ENCODE measurements at places on chromosomes 2 and 18.

GRCh38 chr2:119311371-119311770, 55.3 kb downstream of the C2orf76 start:
- no peak for DNase-seq

DNA sequence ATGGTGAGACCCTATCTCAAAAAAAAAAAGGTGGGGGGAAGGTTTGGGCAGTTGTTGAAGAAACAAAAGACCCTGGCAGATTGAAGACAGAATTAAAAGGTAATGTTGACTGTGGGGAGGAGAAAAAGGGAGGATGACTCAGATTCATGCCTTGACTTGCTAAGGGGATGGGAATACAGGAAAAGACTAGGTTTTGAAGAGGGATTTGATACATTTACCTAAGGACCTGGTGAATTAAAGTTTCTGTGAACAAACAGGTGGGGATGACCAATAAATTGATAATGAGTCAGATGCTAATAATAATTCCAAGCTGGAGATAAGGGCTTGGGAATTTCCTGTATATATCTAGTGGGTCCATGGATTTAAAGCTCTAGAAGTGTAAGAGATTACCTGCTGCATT, 27.6 kb downstream of the TTR start:
- no peak for DNase-seq

DNA sequence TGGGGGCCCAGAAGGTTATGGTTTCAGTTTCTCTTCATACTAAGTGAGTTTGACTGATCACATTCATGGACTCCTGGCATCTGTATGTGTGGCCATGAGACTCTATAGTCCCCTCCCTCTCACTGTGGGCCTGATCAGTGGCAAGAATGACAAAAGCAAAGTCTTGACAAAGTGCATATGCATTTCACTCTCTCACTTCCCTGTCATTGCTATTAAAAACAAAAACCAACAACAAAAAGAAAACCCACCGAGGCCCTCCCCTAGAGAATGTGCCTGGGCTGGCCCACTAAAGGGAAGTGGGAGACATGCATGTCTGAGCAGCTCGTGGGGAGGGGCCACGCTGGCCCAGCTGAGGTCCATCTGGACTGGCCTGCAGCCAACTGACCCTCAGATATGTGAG, 600.1 kb upstream of the RAB6C start:
- no peak for DNase-seq

GRCh38 chr2:136019825-136020224, 34.4 kb upstream of the DARS1 start:
- no peak for DNase-seq

DNA sequence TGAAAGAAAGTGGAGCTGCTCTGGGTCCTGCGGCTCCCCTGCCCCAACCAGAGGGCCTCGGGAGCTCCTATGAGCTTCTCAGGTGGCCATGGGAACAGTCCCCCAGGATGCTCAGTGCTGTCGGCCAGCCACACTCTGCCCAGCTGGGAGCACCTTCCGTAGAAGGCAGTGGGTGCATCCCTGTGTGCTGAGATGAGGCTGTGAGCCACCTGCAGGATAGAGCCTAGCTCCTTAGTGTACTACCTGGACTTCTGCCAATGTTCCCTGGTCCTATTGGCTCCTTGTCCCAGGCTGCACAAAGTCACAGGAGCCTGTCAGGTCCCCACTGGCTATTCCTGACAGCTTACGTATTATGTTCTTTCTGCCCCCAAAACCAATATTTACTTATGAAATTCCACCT, 16.1 kb downstream of the PRELID3A start:
- no peak for DNase-seq

DNA sequence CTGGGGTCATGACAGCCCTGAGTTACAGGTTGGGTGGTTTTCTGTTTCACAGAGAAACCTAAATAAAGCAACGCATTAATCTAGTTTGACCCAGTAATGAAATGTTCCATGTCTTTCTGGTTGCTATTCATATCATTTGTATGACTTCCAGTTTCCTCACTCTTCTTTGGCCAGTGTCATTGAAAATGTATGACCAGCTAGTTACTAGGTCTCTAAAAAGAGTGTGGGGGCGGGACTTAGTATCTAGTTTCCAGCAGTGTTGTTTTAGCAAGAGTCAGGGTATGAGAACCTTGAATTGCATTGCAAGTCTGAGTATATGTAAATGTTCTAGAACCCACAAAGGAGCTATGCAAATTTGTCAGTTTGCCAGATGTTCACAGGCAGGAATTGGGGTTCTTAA, 47.7 kb downstream of the SLC9A2 start:
- no peak for DNase-seq

GRCh38 chr2:227036527-227036926, 127.5 kb downstream of the COL4A4 start:
- no peak for DNase-seq

DNA sequence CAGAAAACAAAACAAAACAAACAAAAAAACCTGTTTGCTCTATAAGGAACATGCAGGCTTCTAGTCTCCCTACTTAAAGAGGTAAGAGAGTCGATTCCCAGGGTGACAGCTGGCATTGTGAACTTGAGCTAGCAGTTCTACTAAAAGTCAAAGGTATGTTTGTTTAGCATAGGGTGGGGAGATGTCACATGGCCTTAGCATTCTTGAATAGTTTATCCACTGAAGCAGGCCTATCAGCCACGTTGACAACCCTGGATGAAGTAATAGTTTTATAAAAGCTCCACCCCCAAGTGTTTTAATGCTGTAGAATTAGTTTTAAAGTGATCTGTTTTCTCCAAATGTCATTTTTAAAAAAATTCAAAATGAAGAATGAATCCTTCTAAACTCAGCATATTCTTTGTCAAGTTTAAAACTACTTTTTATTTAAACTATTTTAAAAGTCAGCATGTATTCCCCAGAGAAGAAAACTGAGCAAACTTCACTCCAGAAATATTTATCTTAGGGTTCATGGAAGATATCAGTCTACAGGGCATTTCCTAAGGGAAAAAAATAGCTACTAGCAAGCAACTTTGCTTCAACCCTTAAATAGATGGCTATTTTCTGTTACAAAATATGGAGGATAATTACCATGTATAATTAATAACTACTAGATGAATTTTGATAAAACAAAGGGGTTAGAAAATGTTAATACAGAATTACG, 1.7 kb downstream of the MYOM1 start:
- no peak for DNase-seq

DNA sequence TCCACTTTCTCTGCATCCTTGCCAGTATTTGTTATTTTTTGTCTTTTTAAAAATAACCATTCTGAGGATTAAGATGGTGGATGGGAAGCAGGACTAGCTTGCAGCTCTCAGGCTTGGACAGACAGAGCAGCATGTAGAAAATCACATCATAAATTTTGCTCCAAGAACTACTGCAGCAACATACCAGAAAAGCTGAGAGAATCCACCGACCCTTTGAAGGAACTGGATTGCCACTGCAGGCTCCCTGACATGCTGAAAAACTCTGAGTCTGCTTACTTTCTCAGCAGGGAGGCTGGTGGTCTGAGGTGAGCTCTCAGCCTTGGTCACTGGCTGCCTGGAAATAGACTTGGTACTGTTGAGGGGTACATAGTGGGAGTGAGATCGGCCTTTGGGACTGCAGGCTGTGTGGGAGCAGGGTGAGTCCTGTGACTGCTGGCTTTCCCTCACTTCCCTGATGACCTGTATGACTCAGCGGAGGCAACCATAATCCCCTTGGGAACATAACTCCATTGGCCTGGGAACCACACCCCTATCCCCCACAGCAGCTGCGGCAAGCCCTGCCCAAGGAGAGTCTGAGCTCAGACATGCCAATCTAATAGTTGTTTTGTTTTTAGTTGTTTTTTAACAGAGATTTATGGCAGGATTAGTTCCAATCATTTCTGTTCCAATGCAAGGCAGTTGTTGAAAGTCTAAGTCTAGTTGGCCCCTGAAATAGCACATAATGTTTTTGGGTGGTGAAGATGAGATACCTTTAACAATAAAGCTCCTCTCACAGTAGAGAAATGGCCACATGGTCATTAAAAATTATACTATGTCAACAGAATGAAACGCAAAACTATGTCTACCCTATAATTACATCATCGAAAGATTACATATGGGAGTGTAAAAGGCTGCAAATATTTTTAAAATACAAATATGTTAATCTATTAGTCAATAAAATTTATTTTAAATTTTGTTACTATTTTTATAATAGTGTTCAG, 414.2 kb upstream of the CHAC2 start:
- no peak for DNase-seq

DNA sequence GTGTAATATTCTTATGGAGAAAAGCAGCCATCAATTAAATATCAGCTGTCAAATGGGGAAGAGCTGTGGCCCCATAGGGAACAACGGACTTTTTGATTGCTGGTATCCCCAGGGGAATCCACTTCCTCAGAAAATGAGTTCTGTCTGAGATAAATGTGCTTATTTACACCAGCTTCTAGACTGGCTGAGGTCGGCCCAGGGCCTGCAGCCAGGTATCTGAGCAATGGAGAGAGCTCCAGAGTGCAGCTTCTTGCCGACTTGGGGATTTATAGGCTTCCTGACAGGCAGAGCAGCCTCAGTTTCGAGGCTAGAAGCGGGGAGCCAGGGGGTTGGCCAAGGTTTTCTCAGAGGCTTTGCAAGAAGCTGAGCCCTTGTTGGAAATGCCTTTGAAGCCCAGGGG, 67.2 kb downstream of the MCFD2 start:
- no peak for DNase-seq

GRCh38 chr2:59727121-59727590, 826.3 kb downstream of the BCL11A start:
- DNase-seq, result no peak

All from HFF-Myc (cell line).